NCI-H2081 treated with DMSO at 0.1 percent for 48 hours (cell line): ENCODE measurements at places on chromosomes 1 and 21.

- DNase-seq, result no peak
Observed at GRCh38 chr1:203124546-203125317, 2.8 kb upstream of the ADORA1 start.

DNA sequence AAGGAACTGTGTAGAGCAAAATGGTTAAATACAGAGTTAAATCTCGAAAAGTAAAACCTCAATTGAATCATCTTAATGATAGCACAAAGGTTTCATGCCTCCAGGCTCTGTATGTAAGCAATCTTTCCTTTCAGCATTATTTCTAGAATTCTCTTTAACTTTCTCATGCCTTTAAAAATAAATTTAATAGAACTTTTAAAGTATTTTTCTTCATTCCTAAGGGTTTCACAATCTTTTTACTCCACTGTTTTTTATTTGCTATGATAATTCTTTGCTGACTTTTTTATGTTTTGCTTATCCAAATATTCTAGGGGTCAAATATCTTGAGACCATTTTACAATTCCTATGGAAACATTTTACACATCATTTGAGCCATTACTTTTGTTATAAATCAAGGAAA, 288.0 kb downstream of the BACH1 start:
- DNase-seq, result no peak

- no peak for DNase-seq
Observed at GRCh38 chr1:149997585-149998262, 12.8 kb downstream of the OTUD7B start.

GRCh38 chr1:48916130-48917069, 139.7 kb upstream of the BEND5 start:
- peak; percentile 60 for DNase-seq

DNA sequence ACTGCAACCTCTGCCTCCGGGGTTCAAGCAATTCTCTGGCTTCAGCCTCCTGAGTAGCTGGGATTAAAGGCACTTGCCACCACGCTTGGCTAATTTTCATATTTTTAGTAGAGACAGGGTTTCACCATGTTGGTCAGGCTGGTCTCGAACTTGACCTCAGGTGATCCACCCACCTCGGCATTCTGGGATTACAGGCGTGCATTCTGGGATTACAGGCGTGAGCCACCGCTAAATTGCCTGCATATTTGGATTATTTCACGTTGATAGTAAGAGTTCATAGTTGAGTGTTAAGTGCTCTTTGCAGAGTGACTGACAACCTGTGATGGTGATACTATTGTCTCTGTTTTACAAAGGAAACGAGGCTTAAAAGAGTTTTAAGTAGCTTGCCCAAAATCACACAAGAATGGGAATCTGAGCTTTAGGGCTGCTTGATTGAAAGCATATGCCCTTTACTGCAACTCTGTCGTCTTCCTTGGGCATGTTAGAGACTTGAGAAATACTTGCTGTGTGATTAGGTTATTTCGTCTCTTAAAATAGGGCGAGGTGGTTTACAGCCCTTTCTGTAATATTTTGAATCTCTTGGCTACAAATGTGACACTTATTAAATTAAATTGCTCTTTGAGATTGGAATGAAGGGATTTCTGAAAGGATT, 12.4 kb downstream of the CDC42 start:
- DNase-seq, result no peak

DNA sequence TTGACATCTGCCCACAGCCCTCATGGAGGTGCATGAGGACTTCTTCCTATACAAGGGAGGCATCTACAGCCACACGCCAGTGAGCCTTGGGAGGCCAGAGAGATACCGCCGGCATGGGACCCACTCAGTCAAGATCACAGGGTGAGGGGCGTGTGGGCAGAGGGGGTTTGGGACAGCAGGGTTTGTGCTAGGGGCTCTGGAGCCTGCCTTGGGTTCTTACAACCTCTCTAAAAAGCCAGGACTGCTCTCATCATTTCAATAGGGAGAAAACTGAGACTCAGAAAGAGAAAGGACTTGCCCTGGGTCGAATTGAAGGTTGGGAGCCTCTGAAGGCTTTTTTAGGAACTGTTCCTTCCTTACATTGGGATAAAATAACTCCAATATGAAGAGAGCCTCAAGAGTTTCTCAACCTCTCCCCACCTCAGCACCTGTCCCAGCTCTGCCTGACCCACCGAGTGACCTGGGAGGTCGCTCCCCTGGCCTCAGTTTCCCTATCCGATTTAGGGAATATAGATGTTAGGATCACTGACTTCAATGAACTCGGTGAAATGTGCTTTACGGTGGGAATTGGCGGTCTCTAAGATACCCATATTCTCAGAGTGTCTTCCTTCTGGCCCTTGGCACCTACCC, 9.5 kb downstream of the TINAGL1 start:
- no peak for DNase-seq

DNA sequence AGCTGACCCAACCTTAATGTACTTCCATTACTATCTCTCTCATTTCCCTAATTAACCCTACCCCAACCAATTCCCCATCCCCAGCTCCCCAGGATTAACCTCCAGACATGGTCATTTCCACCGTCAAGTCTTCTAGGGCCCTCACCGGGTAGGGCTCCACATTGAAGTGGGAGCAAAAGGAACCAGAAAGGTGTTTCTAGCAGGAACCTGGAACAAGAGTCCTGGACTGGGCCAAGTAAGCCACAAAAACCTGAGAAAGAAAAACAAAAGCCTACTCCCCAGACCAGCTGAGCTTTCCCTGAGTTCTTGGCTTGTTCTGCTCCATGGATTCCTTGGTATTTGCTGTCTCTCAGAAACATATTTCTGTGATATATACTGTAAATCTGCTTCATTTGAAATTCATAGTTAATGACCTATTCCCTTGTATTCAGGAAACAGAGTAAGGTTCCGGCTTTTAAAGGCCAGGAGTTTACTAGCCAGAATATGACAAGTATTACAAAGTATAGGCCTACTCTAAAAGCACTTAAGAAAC, 58.4 kb downstream of the SYF2 start:
- DNase-seq, result no peak

GRCh38 chr1:201916649-201917249, 28.1 kb downstream of the SHISA4 start:
- no peak for DNase-seq

- no peak for DNase-seq
Observed at GRCh38 chr21:36395353-36396111, 10.3 kb downstream of the CHAF1B start.
